ENCODE measurements at places on chromosomes 4 and X.

- DNase-seq, result no peak
Measured at GRCh38 chr4:144090744-144091143, 49.8 kb downstream of the GYPA start.

- no peak for DNase-seq
Measured at GRCh38 chr4:23934223-23934622, 44.4 kb upstream of the PPARGC1A start.

- no peak for DNase-seq
Measured at GRCh38 chr4:110610620-110610939, 12.3 kb downstream of the PITX2 start.

DNA sequence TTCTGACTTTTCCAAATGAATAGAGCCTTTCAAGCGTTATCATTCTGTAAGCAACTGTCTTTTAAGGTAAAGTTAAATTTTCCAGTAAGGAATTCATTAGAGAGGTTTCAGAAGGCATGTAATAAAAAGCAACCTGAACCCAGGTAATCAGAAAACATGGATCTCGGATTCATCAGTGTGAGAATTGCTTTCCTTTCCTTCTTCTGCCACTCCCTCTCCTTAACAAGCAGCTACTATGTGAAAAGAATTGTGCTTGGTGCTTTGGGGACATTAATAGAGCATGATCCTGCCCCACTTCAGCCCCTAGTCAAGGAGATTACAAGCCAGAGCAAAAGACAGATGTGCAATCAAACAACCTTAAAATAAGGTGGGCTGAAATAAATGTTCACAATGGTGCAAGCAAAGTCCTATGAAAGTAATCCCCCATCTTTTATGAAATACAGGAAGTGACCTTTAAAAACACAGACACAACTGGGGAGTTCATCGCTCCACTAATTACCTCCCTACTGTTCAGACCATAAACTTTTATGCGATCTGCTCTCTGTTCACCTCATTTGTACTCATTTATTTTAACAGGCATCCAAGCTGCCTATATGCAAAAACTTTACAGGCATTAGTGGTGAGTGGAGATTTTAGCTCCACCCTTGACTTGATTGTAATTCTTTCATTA, 122.9 kb upstream of the RASGEF1B start:
- no peak for DNase-seq

DNA sequence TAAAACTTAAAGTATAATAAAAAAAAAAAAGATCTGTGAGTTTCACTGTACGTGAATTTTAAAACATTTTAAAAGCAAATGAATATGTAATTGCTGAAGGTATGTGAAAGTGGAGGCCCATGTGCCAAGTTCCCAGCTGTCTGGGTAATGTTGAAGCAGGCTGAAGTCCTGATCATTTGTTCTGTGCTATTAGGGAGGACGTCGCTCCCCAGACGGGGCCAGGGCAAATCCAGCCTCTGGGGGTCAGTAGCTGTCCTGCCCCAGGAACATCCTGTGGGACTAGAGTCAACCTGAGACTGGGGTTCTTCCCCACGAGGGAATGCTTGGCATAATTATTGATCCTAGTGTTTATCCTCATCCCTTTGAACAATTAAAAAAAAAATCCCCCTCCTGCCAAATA, 48.8 kb downstream of the PDE5A start:
- DNase-seq, result no peak

GRCh38 chrX:113947548-113947947, 636.3 kb upstream of the HTR2C start:
- DNase-seq, result no peak

- DNase-seq, result no peak
Measured at GRCh38 chr4:128351502-128351901, 63.9 kb upstream of the PGRMC2 start.

- no peak for DNase-seq
Measured at GRCh38 chrX:43590150-43590549, 65.9 kb upstream of the MAOA start.

DNA sequence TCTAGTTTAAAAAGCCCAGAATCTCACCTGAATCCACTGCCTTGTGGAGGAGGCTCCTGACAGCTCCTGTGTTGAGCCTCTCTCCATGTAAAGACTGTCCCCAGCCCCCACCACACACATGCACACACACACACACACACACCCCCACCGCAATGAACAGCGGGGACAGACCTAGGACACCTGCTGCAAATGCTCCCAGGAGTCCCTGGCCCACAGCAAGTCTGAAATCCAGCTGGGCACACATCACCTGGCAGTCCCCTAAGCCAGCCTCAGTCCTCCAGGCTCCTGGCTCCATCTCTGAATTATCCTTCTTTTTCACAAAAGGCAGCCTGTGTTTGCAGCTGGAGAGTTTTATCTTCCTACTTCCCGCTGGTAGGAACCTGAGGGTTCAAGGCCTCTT, 6.6 kb upstream of the FAM53A start:
- no peak for DNase-seq
